ENCODE measurements at places on chromosomes 1 and 21. TPM values are rescaled to one million over a fixed set of nuclear protein-coding genes. Genes with fewer than 3 reads are reported as not detected.

- DNase-seq = no peak
Observed at GRCh38 chr1:109240158-109241152, 8.9 kb upstream of the CELSR2 start.

GRCh38 chr1:172833954-172834353 lies 175.1 kb downstream of the FASLG start:
- DNase-seq = no peak

The BGLAP gene
- total RNA-seq = 1.3 TPM

DNA sequence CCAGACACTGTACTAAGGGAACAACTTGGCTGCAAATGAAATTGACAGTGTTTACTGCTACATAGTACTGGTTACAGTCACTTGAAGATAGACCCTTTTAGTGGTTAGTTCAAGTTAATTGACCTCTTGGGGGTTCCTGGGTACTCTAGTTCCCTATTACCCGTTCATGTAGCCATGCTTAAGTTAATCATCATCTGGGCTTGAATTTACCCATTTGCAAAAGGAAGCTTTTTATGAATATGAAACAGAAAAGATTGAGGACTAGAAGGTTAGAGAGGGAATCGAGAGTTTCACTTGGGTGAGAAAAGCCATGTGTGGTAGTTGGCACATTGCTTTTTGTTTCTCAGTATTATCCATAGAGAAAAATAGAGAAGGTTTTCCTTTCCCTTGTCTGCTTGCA lies 2.7 kb downstream of the MIA3 start:
- no peak for DNase-seq

The CR1 gene
- 1.8 TPM for total RNA-seq

DNA sequence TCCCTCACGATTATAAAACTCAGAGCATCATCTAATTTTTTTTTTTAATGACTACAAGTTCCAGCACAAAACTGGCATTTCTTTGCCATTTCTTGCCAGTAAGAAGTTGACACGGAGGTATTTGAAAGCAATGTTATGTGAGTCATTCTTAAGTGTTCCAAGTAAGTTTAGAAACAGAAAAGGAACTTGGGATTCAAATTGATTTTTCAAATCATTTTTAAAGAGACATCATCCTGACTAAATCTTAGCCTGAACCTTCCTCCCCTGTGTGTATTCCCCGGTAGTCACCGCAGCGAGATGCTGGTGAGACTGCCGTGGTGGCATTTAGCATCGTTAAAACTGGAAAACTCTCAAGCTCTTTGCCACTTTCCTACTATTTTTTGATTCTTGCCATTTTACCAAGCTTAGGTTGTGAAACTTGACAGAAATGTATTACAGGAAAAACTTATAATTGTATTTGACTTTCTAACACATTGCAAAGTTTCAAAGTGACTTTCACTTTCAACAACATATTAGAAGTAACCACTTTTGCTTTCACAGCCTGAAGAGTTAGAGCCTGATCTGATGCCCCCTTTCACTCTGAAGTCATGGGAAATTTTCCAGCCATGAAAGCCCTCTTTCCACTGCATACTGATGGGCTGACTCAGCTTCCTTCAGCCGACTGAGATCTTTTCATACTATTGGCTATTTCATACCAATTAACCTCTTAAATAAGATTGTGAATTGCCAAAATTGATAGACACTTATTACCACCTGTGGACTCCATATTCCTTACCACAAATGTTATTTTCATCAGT lies 61.4 kb downstream of the OLFML2B start:
- DNase-seq = no peak

- no peak for DNase-seq
Observed at GRCh38 chr1:212110617-212111016, 75.1 kb downstream of the DTL start.

The SMIM11 gene
- 12.3 TPM for total RNA-seq

The RPL22 gene
- total RNA-seq = 45.4 TPM

The PGLYRP3 gene
- total RNA-seq = not detected

The LORICRIN gene
- not detected for total RNA-seq

DNA sequence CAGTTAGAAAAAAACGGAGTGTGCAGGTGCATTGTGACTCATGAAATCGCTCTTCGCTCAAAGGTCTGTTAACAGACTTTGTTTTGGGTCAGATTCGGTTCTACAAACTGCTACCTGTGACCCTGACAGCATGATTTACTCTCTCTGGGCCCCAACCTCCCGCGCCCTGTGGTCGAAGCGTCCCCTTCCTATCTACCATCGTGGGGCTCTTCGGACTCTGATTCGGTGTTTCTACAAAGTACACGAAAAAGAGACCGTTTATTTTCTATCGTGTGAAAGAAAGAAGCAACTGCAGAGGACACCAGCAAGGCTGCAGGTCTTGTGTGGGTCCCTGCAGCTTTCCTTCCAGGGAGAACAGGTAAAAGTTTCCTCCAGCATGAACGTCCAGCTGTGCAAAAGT lies 29.4 kb upstream of the SLC19A1 start:
- DNase-seq = no peak

- no peak for DNase-seq
Observed at GRCh38 chr1:227796359-227796915, 19.0 kb upstream of the PRSS38 start.

The C8B gene
- 377 TPM for total RNA-seq

DNA sequence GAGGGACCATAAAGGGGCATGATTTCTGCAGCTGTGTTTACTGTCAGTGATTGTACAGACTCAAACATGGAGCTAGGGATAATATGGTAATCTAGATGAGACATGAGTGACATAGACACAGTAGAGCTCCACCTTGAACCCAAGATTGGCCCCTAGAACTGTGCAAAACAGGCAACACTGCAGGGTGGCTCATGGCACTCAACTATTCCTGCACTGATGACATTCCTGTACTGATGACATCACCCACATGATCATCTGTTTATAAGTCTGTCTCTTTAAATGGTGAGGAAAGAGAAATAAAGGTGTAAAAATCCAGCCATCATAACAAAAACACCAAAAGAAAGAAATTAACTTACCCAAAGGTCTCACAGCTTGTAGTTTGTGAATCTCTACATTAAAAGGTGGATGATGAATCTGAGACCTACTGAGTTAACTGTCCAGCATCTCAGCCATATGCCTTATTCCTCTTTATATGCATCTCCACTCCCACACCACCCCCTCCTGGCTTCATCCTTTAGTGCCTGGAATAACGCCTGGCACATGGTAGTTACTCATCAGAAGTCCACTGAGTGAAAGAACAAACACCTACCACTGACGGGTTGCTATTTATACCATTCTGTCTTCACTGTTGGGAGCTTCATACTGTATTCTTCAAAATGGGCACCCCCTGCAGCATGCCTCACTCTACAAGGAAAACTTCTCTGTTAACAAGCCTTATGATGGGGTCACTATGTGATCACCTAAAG lies at the start of gene LRRC53:
Gene LRRC53, minus strand, starts transcription at position 442 of the 746 bp plus-strand sequence. CDS start 29,262 bp downstream, outside the sequence.
- no peak for DNase-seq

DNA sequence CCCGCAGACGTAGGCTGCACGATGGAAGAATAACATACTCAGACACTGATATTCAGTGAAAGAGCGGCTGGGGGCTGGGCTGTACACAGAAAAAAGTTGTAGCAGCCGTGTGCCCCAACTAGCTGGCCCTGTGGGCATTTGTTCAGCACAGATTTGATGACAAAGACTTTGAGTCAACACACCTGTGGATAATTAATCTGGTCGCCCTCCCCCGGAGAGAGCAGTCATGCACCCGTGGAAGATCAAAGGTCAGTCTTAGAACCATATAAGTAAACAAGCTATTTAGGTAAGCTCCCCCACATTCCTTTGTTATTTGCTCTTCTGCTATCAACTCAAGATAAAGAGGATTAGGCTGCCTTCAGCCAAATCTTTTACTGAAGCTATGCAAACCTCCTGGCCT lies 148.4 kb upstream of the HMCN1 start:
- DNase-seq = no peak

GRCh38 chr1:235908742-235909520 lies 42.2 kb upstream of the LYST start:
- DNase-seq = no peak

DNA sequence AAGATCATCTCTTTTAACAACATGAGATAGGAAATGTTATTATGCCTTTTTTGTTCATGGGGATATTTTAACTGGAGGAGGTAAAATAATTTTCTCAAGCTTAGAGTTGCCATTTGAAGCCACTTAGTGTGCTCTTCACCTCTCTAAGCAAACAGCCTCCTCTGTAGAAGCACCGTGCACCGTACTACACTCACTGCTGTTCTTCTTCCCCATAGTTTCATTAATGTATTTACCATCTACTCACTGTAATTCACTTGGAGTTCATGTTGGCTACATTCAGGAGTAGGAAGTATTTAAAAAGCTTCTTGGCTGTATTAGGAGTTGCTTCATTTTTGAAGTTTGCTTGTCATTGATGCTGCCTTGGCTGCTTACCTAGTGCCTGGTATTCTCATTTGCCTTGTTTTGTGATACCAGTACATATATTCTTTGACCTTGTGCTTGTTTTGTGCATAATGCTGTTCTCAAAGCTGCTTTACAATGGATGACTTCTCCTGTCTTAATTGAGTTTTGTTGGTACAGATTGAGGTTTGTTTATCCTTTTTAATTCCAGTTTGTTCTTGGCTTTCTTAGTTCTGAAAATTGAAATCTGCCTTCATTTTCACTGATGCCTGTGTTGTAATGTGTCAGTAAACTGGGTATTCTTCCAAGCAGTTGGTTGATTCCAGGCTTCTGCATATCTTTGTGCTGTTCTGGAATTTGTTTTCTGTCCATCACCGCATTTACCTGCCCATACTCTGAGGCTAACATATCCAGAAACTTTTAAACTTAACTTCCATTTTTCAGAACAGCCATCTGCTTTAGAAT lies 240.4 kb downstream of the HMCN1 start:
- DNase-seq = no peak

- DNase-seq = no peak
Observed at GRCh38 chr1:41764656-41765055, 154.1 kb downstream of the HIVEP3 start.

DNA sequence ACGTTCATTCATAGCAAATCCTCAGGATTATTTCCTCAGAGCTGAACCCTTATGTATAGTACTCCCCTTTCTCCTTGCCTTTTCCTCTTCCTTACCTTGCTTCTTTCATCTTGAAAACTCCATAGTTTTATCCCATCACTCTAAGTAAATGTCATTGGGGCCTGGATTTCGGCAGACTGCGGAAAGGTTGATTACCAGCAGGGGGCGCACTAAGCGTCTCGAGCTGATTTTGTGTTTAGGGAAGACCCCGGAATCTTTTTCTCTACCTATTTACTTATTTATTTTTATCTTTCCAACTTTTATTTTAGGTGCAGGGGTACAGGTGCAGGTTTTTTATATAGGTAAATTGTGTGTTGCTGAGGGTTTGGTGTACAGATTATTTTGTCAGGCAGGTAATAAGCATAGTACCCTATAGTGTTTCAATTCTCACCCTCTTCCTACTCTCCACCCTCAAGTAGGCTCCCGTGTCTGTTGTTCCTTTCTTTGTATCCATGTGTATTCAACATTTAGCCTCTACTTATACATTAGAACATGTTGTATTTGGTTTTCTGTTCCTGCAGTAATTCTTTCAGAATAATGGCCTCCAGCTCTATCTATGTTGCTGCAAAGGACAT lies 11.4 kb upstream of the MTARC1 start:
- DNase-seq = peak; percentile 44

The CFAP141 gene
- total RNA-seq = not detected

The DNAI4 gene
- total RNA-seq = 1.4 TPM

DNA sequence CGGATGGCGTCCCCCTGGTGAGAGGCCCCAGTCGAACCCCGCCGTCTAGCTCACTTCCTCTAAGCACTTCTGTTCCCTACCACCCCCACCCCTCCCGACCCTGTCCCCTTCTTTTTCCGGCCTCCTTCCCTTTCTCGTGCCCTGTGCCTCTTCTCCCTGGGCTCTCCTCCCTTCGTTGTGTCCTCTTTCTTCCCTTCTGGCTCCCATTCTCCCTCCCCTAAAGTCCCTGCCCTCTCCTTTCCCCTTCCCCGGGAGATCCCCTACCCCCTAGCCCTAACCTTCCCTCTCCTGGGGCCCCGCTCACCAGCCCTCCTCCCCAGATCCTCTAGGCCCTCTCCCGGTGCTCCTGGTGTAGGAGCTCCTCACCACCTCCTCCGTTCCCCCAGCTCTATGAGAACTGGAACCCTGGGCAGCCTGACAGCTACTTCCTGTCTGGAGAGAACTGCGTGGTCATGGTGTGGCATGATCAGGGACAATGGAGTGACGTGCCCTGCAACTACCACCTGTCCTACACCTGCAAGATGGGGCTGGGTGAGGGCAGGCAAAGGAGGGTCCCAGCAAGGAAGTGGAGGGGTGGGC lies 15.9 kb downstream of the BCAN start:
- DNase-seq = peak; percentile 43

All from right lobe of liver (tissue), 6 donors.